Aorta (tissue), 5 donors: ENCODE measurements at places on chromosomes 5 and 9. TPM values are rescaled to one million over a fixed set of nuclear protein-coding genes. Genes with fewer than 3 reads are reported as not detected.

Gene OR1L6
- not detected for total RNA-seq

Gene CNTNAP3B
- total RNA-seq: 16.3 TPM

Gene DRD1
- total RNA-seq: 0.45 TPM

Gene FSD1L
- 6.9 TPM for total RNA-seq

Gene SLC45A2
- total RNA-seq: 0.54 TPM

Gene PRRT1B
- total RNA-seq: not detected

Gene ALDH1A1
- 118 TPM for total RNA-seq
